ENCODE measurements at places on chromosomes 16 and 17.

DNA sequence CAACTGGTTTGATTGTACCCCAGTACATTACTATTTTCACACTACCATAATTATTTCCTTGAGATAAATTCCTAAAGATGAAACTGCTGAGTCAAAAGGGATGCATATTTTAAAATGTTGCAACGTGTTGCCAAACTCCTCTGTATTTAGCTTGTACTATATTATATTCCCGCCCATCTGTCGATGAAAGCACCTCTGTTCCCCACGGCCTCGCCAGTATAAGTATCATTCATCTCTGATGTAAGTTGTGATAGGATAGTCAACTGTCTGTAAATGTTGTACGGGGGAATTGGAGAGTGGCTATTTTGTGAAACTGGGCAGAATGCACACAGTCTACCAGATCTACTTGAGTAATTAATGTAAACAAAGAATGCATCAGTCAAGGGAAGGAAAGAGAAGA, 47.7 kb upstream of the TNRC6A start:
- DNase-seq: no peak

DNA sequence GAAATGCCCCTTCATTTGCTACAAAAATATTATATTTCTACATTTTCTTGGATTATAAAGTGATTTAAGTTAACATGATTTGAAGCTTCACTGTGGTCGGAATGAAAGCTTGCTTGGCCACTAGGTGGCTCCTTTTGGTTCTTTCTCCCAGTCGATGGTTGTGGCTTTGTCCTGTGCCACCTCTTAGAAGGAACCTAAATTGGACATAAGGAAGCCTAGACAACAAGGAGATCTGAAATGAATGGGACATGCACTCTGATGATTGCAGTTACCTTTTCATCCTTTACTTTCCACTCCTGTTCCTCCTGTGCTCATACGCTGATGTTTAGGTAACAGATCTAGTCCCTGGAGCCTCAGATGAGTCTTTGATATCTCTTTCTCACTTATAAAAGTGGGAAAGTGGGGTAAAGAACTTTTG, 39.2 kb downstream of the FTO start:
- no peak for DNase-seq

DNA sequence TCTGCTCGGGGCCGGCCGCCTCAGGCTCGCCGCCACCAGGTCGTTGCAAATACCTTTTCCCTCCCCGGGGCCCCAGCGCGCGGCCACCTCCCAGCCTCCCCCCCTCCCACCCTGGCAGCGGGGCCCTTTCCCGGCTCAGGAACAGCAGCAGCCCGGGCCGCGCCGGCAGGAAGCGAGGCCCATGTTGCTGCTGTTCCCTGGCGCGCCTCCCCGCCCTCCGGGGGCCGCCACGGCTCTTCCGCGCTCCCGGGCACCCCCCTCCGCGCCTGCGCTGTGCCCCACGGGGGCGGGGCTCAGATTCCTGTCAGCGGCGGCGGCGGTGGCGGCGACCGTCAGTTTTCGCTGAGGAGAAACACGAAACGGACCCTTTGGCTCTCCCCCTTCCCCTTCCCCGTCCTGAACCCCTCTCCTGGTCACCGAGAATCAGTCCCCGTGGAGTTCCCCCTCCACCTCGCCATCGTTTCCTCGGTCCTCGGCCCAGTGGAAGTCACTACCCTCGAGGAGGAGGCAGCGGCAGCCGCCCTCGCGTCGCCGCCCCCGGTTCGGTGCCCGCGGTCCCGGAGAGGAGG, at the start of gene NFAT5:
Gene NFAT5, plus strand, starts transcription at position 296 of the 569 bp plus-strand sequence. CDS start 336 bp downstream, outside the sequence.
- DNase-seq: peak; percentile 69

GRCh38 chr16:12362482-12363458, 386.2 kb downstream of the SNX29 start:
- no peak for DNase-seq

- no peak for DNase-seq
Measured at GRCh38 chr16:53081032-53081424, 26.2 kb downstream of the CHD9 start.

- no peak for DNase-seq
Measured at GRCh38 chr16:49913720-49914119, 57.8 kb upstream of the ZNF423 start.

- no peak for DNase-seq
Measured at GRCh38 chr16:73610605-73611156, 562.8 kb upstream of the ZFHX3 start.

DNA sequence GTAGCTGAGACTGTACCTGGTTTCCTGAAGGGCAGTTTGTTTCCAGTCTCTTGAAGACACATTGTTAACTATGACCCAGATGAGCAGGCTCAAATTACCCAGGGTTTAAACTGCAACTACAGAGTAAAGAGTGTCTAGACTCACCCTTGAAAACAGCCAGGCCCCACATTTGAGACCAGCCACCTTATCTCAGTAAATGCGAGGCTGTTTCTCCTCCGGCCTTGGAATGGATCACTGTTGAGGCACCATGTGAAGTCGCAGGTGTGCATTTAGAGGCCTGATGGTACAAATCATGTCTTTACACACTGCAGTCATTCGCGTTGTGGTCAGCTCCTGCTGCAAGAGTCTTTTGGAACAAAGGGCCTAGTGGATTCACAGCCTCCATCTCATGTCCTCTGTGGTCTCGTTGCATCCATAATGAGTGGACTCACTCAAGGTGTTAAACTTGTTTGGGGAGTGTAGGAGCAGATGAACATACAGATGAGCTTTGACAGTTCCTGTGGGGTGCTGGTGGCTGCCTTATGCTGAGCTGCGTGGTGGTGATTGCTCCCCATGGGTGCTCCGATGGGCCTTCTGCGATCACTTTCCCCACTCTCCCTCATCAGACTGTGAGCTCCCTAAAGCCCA, 18.5 kb upstream of the N4BP1 start:
- no peak for DNase-seq

GRCh38 chr16:81860287-81861266, 81.5 kb downstream of the PLCG2 start:
- no peak for DNase-seq

DNA sequence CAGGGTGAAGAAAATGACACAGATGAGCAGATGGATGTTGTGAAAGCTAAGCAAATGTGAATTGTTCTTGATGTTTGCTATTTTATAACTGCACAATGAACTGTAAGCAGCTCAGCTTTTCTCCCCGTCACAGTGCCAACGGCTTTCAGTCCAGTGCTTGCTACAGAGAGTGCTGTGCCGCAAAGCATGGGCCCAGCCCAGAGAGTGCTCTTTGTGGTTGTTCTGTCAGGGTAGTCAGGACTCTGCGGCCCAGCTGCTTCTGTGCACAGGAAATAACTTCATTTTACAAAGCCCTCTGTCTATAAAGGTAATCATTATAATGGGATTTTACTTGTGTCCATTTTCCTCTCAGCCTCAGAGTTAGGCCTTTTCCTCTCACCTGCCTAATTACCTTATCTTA, 39.1 kb downstream of the CDRT15 start:
- no peak for DNase-seq
